Activated CD8-positive, alpha-beta T cell treated with anti-CD3 and anti-CD28 coated beads for 36 hours (primary cell): ENCODE measurements at places on chromosomes 12 and 14.

DNA sequence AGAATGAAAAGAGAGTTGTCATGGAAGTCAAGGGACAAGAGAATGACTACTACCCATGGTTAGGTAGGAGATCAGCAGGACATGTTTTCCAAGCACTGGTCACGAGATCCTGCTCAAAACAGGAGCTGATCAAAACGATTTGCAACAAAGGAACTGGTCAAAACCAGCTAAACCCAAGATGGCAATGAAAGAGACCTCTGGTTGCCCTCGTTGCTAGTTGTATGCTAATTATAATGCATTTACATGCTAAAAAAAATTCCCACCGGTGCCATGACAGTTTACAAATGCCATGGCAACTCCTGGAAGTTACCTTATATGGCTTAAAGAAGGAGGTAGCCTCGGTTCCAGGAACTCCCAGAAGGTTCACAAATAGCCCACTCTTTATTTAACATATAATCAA, 95.0 kb upstream of the OTX2 start:
- DNase-seq: no peak

- peak; percentile 93 for DNase-seq
Measured at GRCh38 chr14:94136575-94137331, 7.3 kb upstream of the IFI27L2 start.

GRCh38 chr12:56987011-56987410, 19.3 kb downstream of the ZBTB39 start:
- no peak for DNase-seq

- peak; percentile 77 for DNase-seq
Measured at GRCh38 chr12:43444940-43445564, 107.0 kb downstream of the ADAMTS20 start.

- no peak for DNase-seq
Measured at GRCh38 chr14:101962503-101962874, 1.9 kb upstream of the DYNC1H1 start.

DNA sequence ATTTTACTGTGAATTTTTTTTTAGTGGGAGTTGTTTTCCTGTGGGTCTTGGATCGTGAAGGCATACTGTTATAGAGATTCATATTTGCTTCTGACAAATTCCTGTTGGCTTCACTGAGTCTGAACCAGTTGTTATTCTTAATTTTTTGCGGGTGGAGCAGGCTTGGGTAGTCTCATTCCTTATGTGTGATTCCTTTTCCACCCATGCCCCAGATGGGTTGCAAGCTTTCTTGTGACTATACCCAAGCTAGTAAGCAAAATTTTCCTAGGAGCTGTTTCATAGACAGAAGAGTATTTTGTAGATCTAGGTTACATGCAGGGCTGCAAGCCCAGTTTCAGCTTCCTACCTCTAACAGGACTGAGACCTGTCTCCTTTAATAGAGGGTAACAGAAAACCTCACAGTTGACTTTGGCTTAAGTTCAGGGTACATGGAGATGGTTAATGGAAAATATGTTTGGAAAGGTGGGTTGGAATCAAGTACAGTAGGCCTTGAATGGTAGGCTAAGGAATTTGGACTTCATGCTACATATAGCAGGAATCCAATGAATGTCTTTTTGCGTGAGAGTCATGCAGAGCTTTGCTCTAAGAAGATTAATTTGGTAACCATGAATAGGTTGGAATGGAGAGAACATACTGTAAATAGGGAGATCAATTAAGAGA, 29.0 kb downstream of the TRMT5 start:
- DNase-seq: no peak

DNA sequence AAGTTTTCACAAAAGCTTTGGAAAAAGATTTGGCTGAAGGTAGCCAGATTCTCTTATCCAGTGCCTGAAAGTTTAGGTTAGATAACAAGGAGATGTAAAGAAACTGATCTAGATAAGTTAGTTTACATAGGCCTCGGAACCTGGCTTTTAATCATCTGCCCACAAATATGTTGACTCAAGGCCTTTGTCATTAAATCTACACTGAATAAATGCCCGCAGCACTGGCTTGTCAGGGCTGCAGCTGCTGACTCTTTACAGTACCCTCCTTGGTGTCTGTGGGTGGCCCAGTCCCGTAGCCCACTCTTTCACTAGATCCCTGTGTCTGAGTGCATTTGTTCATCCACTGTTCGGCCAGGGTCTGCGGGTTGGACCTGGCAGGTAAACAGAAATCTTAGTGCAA, 58.0 kb downstream of the TMEM116 start:
- DNase-seq: no peak

DNA sequence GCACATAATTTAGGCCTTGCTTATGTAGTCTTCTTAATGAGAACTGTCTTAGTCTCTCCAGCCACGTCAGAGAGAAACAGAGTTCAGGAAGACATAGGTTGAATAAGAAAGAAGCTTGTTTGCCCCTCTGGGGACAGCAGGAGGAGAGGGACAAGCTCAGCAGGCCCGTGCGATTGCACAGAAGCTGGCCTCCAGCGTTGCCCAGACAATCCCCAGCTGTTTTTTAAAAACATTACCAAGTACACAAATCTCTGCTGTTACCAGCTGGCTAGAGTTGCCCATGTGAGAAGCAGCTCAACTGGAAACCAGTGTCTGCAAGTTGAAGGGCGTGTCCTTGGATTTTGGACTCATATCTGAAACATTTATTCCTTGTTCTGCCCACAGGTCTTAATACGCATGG, 232.6 kb downstream of the EFCAB11 start:
- DNase-seq: no peak

GRCh38 chr12:4283512-4284255, 10.1 kb downstream of the CCND2 start:
- DNase-seq: no peak

DNA sequence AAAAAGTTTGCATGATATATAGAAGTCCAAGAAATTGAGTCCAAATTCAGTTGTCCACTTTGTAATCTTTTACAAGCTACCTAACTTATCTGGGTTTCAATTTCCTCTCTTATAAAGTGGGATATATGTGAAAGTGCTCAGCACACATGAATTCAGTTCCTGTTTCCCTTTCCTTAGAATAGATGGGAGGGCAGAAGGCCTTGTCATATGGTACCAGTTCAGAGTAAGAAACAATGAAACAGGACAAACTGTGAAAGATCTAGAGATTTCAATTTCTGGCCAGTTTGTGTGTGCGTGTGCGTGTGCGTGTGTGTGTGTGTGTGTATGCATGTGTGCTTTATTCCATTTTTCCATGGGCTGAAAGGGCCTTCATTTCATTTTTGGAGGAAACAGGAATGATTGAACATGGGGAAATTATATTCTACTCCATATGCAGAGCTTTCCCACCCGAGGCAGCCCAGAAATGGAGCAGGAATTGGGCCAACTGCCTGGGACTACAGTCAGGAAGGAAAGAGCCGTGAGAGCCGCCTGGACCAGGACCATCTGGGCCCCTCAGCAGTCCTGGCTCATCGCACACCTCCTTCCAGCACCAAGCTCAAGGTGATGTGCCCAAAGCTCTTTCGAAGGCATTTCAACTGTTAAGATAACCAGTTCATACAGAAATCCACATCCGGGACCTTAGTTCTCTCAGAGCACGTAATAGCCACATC, 183.2 kb downstream of the EPS8 start:
- DNase-seq: no peak

GRCh38 chr12:2083561-2083960, 30.8 kb downstream of the CACNA1C start:
- no peak for DNase-seq

- no peak for DNase-seq
Measured at GRCh38 chr14:101125719-101126651, 222.5 kb upstream of the RTL1 start.

- no peak for DNase-seq
Measured at GRCh38 chr12:120079411-120080400, 36.8 kb downstream of the RAB35 start.

DNA sequence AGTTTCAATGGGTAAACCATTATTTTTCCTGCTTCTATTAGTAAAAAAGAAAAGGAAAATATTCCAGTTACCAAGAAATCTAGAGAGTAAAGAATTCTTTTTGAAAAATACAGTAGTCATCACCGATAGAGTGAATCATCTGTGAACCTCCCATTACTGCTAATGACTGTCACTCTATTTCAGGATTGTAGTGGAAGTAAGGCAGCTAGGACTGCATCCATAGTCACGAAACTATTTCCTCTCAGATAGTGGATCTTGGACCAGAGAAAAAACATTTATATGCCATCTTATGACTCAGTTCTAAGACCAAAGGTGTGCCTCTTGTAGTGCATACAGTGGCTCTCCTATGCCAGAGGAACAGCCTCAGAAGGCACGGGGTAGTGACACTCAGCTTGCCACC, 173.9 kb upstream of the PLEKHA5 start:
- DNase-seq: no peak

DNA sequence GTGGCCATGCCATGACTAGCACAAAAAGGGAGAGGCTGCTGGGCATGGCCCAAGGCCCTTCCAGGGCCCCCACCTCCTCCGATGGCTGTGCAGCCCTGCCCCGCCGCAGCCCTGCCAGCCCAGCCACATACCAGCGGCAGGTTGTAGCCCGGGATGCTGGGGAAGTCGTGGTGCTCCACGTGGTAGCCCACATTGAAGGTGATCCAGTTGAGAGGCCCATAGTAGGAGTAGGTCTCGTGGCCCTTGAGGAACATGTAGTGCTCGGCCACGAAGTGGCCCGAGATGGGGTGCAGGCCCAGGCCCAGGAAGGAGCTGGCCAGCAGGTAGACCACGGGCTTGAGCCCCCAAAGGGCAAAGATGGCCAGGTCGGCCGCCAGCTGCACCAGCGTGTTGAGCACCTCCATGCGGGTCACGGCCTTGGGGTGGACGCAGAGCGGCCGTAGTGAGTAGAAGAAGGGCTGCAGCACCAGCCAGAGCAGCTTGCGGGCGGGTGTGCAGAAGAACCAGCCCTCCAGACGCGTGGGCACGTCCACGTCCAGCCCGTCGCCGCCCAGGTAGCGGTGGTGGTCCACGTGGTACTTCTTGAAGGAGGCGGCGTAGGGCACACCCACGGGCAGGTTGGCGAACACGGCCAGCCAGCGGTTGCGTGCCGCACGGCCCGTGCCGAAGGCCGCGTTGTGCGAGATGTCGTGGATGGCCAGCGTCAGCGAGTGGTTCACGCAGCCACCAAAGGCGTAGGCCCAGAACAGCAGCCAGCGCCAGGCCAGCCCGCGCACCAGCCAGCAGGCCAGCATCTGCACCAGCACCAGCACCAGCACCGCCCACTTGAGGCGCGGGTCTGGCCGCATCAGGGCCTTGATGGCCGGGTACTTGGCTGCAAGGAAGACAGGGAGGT, 10.4 kb downstream of the DEGS2 start:
- DNase-seq: no peak

GRCh38 chr12:75315518-75315917, 14.6 kb downstream of the CAPS2 start:
- DNase-seq: no peak

GRCh38 chr12:13957576-13957975, 23.8 kb downstream of the GRIN2B start:
- DNase-seq: no peak

DNA sequence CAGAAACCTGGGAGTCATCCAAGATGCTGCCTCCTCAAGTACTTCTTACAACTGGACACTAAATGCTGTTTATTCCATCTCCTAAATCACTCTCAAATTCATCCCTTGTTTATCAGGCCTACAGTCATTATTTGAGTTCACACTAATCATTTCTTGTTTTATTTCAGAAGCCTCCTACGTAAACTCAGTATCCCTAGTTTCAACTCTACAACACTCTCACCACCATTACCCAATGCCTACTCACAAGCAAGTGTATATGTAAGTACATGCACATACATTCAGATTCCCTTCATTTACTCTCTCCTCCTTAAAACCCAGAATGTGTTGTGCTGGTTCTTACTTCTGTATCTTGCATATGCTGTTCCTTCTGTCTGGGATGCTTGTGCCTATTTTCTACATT, 43.0 kb downstream of the DDHD1 start:
- DNase-seq: no peak
